ENCODE measurements at places on chromosomes 12 and 14. TPM values are rescaled to one million over a fixed set of nuclear protein-coding genes. Genes with fewer than 3 reads are reported as not detected.

- DNase-seq: no peak
These were observed 9.1 kb downstream of the MEG3 start for GRCh38 chr14:100834794-100835547.

- no peak for DNase-seq
These were observed 131.3 kb downstream of the ITPR2 start for GRCh38 chr12:26701604-26702215.

Gene RAP1B
- polyA plus RNA-seq: 203 TPM

DNA sequence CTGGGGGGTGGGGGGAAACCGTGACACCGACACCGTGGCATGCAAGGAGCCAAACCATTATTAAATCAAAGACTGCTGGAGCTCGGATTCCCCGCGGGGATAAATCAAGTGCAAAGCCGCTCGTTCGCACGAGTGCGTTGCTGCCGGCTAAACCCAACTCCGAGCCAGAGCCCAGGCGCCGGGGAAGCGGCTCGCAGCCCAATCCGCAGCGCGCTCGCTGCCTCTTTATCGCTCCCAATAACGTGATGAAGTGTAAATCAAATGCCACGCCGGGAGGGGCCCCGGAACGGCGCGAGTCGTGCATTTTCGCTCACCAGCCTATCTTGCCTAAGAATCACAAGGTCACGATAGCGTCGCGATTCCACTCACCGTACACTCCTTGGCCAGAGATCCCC is 1.3 kb downstream of the MDGA2 start:
- peak; percentile 17 for DNase-seq

DNA sequence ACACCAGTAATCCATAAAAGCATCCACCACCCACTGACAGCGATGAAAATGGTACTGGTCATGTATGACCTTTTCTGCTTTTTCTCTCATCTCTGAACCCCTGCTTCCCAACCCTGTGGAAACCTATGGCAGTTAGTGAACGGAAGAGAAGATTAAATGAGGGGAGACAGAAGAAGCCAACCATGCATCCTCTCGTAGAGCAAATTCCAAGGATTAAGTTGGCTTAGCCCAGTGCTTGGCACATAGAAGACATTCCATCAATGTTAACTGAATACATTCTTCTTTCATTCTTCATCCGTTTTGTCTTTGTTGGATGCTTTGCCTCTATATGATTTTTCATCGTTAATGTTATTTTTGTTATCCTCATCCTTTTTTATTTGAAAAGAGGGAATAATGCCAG is 339.7 kb upstream of the FLRT2 start:
- no peak for DNase-seq

DNA sequence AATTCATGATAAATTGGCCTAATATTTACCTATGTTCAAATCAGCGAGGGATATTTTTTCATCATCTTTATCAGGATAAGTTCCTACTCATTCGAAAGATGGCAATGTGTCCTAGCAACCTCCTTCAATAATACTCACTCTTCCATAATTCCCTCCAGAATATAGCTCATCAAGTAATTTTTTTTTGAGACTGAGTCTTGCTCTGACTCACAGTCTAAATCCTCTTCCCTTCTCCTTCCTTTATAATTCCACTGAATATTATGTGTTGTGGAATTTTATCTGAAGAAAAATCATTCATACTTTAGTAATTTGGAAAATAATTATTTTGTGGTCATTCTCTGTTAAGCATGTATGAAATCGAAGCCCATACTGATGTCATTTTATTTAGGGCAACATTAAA is 663.8 kb downstream of the FLRT2 start:
- DNase-seq: no peak

GRCh38 chr14:90495357-90496276 is 98.8 kb downstream of the CALM1 start:
- DNase-seq: peak; percentile 75

- DNase-seq: no peak
These were observed 557.2 kb downstream of the BCL11B start for GRCh38 chr14:98714626-98715425.

DNA sequence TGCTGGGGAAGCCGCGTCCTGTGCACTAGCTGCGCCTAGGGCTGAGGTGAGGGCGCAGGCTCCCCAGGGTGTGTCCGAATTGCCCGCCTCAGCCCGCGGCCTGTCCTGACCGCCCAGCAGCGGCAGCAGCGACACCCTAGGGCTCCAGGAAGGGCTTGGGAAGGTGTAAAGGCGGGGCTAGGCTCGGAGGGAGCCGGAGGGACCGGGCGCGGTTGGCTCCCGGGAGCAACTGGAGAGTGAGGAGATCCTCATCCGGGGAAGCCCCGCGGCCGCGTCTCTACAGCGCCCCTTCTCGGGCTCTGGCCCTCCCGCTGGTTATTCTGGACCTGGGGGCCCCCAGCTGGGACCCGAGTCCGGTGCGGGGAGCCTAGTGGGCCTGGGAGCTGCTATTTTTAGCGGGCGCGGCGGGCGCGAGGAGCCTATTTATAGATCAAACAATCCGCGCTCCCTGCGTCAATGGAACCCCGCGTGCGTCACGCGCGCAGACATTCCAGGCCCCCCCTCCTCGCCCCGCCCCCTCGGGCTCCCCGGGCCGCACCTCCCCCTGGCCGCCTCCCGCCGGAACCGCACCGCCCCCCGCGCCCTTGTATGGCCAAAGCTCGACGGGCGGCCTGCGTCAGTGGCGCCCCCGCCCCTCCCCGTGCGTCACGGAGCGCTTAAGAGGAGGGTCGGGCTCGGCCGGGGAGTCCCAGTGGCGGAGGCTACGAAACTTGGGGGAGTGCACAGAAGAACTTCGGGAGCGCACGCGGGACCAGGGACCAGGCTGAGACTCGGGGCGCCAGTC is at the start of gene NR4A1:
Gene NR4A1, plus strand, starts transcription at position 685 of the 784 bp plus-strand sequence. CDS start 2,887 bp downstream, outside the sequence.
- DNase-seq: peak; percentile 80

GRCh38 chr14:56953884-56954283 is 143.6 kb upstream of the OTX2 start:
- DNase-seq: no peak

- DNase-seq: no peak
These were observed 62.7 kb downstream of the GALNT4 start for GRCh38 chr12:89461649-89462612.

Gene SPIC
- not detected for polyA plus RNA-seq

Gene ASIC1
- polyA plus RNA-seq: 3.4 TPM

GRCh38 chr12:42705863-42706262 is 116.3 kb upstream of the PRICKLE1 start:
- peak; percentile 20 for DNase-seq

Gene CIROP
- polyA plus RNA-seq: not detected

GRCh38 chr12:57715786-57716185 is 21.9 kb downstream of the OS9 start:
- DNase-seq: no peak

GRCh38 chr12:125220404-125221273 is 155.4 kb downstream of the AACS start:
- no peak for DNase-seq

Gene SYCP3
- polyA plus RNA-seq: 1.3 TPM

DNA sequence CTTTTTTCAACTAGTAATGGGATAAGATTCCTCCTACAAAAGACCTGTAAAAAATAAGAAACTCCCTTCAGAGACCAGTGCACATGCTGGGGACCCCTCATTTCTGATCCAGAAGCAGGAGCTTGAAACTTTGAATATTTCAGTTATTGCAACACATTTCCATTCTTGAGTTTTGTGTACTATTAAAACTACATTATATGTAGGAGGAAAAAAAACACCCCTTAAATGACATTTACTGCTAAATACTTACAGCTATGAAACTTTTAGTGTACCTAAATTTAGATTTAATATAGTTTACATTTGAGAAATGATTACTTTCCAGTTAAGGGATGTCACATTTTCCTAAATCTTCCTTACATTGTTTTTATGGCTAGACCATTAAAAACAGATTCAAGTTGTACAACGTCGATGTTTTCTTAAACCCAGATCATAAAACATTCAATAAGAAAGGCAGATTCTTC is 4.1 kb downstream of the LRIG3 start:
- DNase-seq: no peak

- no peak for DNase-seq
These were observed 3.9 kb upstream of the KRT6B start for GRCh38 chr12:52455821-52456220.

GRCh38 chr12:2853626-2854025 is 3.2 kb downstream of the TEX52 start:
- DNase-seq: no peak

DNA sequence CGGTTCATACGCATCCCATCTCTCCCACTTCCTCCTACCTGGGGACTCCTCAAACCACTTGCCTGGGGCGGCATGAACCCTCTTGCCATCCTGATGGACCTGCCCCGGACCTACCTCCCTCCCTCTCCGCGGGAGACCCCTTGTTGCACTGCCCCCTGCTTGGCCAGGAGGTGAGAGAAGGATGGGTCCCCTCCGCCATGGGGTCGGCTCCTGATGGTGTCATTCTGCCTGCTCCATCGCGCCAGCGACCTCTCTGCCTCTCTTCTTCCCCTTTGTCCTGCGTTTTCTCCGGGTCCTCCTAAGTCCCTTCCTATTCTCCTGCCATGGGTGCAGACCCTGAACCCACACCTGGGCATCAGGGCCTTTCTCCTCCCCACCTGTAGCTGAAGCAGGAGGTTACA is 3.6 kb downstream of the WNT1 start:
- no peak for DNase-seq

DNA sequence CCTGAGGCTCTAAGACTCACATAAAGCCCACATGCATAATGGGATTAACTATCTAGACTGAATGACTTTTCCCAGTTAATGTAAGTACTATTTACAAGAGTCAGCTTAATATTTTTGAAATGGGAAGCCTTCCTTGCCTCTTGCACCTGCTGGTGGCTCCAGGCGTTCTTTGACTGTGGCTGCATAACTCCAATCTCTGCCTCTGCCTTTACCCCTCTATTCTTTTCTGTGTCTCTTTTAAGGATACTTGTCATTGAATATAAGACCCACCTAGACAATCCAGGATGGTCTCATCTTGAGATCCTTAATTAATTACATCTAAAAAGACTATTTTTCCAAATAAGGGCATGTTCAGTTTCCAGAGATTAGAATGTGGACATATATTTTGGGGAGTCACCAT is 66.9 kb upstream of the PCED1B start:
- no peak for DNase-seq

Gene TDRD9
- 5.1 TPM for polyA plus RNA-seq

- no peak for DNase-seq
These were observed 10.4 kb upstream of the GPR132 start for GRCh38 chr14:105075379-105076295.

Gene NPFF
- polyA plus RNA-seq: 0.64 TPM

- DNase-seq: no peak
These were observed 121.2 kb downstream of the METTL25 start for GRCh38 chr12:82479511-82479910.

DNA sequence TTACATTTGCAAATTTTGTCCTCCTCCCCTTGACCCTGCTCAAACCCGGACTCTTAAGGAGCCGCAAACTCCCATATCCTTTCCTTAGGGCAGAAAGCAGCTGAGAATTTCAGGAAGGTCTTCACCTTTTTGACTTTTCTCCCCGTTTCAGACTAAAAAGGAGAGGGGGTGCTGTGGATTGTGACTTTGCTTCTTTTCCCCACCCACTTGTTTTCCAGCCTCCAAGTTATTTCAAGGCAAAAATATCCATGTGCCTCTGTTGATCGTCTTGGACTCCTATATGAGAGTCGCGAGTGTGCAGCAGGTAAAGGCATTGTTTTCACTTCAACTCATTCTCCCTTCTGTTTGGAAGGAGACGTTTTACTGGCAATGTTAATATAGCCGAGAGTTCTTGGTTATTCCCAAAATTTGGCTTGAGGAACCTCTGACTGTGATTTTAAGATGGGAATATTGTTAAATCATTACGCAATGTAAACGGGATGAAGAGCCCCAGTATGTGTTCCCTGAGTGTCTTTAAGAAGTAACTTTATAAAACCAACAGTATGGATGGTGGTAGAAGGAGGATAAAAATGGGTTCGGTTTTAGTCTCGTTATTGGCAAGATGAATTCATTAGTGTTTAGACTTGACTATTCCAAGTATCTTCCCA is 663 bp downstream of the LRRK2 start:
- no peak for DNase-seq

DNA sequence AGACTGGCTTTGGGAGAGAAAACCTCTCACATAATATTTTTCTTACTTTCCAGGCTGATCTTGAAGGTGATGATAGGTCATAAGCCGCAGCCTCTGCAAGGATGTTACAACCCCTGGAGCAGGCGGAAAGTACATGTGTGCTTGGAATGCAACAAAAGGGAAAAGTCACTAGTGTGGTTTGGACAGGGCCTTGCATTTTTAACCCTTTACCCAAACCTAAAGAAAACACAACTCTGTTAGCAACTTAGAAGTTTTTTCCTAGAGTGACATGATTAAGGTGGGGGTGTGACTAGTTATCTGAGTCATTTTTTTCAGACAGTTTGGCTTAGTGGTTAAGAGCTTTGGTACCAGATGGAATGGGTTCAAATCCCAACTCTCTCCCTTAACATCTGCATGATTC is 97.0 kb downstream of the TMEM30B start:
- DNase-seq: no peak

Gene MYF5
- not detected for polyA plus RNA-seq

GRCh38 chr12:65460063-65460462 is 181.6 kb downstream of the MSRB3 start:
- DNase-seq: no peak

Gene SERPINA4
- 1.3 TPM for polyA plus RNA-seq
